ENCODE measurements at places on chromosomes 12 and 14.

- no peak for DNase-seq
Measured at GRCh38 chr14:69931960-69932359, 52.7 kb downstream of the SMOC1 start.

DNA sequence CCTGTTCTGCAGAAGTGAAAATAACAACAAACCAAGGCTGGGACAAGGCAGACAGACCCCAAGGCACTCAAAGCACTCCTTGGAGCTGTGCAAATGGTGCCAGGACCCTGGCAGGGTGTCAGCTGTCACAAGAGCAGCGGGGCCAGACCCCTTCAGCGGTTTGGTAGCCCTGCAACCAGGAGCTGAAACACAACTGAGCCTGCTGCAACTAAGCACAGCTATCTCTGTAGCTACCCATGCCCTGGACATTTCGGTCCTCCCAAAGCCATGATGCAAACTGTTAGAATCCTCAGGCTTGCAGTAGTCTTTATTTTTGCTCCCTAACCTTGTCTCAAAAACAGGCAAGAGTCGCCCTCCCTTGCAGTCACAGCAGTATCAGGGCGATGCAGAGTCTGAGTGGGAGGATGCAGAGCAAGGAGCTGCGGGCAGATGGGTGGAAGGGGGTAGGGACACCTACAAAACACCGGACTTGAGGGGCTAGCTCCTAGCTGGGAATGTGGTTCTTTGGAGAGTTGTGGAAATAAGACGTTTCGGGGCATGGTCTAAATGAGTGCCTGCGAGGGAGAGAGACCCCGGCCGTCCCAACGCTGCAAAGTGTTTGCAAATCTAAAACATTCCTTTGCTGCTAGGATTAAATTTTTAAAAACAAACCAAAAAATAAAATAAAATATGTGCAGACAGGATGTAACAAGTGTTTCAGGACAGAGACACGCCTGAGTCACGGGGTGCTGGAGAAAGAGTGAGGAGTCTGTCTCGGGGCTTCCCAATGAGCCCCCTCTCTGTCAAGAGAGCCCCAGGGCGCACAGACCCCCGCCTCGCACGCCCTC is 1.0 kb downstream of the NUAK1 start:
- DNase-seq = no peak

DNA sequence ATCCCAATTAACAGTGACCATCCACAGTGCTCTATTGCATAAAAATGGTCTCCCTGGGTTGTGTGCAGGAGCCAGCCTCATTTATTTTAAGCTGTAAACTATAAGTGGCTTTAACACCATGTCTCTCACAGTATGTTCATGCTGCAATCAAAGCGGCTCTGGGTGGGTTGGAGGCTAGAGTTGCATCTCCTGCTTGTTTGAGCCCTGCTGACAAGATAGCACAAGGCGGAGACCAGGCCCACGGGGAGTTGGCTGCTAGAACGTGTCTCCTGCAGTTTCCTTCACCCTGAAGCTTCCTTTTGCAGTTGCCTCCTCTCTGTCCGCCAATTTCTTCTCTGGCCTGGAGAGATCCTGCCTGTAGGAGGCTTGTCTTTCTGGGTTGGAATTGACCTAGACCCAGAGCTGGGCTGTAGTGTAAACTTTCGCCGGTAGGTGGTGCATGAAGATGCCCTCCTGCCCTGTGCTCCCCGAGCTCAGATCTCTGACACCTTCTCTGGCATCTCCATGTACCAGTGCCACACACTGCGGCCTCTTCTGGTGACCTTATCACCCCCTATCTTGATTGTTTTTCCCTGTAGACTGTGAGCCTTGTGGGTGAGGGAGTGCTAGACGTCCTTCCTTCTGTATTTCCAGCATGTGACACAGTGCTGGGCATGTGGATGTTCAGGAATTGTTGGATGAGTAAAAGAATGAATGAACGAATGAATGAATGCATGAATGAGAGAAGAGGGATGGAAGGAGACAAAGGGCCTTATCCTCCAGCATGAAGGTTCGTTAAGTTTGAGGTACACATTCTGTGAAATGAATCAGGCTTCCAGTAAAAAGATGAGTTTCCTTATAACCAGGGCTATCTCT is 10.4 kb downstream of the OTUB2 start:
- DNase-seq = peak; percentile 84

DNA sequence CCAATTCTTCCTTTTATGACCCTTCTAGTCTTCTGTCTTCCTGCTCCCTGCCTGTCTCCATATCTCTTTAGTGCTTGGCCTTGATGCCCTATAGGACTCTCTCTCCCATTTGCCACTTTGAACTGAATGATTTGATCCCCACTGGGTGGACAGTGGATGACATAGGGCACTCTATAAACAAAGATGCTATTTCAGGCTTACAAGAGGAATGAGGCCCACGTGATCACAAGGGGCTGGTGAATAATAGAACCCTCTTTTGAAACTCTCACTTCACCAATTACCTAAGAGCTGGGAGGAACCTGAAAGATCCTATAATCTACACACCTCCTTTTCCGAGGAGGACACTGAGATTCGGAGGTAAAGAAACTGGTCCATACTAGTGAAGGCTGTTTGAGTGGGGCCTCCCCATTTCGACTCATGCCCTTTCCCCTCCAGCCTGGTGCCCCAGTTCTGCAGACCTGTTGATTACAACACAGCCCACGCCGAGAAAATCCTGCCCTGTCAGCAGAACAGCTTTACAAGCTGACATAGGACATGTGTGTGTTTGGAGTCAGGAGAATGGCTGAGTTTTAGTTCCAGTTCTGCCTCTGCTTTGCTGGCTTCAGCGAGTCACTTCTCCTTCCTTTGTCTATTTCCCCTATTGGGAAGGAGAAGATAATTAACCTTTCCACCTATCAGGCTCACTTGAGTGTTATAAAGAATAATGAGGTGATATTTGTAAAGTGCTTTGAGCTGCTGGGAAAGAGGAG is 400.3 kb downstream of the ZFP36L1 start:
- no peak for DNase-seq

GRCh38 chr14:49962621-49963020 is 69.7 kb downstream of the ARF6 start:
- peak; percentile 72 for DNase-seq

DNA sequence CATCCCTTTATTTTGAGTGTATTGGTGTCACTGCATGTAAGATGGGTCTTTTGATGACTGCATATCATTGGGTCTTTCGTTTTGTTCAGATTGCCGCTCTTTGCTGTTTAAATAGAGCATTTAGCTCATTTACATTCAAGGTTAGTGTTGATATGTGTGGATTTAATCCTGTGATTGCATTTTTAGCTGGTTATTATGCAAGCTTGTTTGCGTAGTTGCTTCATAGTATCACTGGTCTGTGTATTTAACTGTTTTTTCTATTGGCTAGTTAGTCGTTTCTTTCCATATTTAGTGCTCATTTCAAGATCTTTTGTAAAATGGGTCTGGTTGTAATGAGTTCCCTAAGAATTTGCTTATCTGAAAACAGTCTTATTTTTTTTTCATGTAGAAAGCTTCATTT is 1170.6 kb upstream of the SEL1L start:
- DNase-seq = no peak

- DNase-seq = no peak
Measured at GRCh38 chr12:54044425-54045103, 9.1 kb upstream of the HOXC4 start.

GRCh38 chr12:11891346-11891745 is 179.4 kb upstream of the BCL2L14 start:
- DNase-seq = no peak

DNA sequence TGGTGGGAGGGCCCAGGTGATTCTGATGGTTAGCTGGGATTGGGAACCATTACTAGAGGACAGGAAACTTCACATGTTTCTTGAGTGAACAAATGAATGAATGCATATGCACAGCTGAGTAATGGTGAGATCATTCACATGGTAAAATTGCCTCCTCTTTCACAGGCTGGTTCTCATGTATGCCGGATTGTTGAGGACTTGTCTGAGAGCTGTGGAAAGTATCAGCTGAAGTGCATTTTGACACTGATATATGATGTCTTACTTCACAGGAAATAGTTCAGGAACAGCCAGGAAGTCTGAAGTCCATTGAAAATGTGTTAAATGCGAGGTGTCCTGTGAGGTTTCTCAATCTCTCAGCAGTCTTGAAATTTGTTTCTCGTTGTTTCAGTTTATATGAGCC is 77.6 kb upstream of the DACT1 start:
- DNase-seq = no peak

- DNase-seq = no peak
Measured at GRCh38 chr14:28975084-28975483, 208.5 kb downstream of the FOXG1 start.

GRCh38 chr14:24365600-24366412 is 2.2 kb upstream of the NFATC4 start:
- DNase-seq = peak; percentile 71

- no peak for DNase-seq
Measured at GRCh38 chr12:49332891-49333371, 4.1 kb downstream of the C1QL4 start.

GRCh38 chr14:94451091-94451771 is 1.4 kb downstream of the SERPINA11 start:
- no peak for DNase-seq

DNA sequence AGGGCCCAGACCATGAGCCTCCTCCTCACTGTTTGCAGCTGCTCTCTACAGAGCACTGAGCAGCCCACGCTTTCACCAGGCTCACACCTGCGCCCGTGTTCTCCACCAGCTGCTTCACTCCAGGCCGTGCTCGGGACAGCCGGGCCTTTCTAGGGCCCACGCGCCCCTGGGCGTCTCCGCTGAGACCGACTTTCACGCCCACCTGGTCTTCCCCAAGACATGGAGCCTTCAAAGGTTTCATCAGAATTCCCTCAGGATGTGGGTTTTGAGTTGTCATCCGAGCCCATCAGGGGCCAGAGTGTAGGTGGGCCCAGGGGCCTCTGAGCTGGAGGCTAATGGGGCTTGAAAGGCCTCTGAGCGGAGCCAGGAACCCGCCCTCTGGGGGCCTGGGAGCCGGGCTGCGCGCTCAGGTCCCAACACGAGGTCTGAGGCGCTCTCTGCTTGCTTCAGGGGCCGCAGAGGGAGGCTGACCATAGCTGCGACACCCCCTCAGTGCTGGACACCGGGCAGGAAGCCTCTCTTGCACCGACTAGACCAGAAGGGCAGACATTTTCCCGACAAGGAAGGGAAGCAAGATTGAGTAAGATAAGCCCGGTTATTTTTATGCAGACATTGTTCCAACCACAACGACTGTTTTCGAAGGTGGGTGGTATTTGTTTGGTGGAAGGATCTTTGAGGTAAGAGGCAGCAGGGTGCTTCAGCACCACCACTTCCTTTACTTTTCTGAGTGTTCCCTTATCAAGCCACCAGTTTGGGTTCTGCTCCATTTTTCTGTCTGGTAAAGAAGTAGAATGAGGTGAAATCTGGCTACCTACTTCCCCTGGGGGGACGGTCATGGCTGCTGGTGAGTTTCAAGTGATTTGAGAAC is 125.0 kb upstream of the FUT8 start:
- peak; percentile 81 for DNase-seq

DNA sequence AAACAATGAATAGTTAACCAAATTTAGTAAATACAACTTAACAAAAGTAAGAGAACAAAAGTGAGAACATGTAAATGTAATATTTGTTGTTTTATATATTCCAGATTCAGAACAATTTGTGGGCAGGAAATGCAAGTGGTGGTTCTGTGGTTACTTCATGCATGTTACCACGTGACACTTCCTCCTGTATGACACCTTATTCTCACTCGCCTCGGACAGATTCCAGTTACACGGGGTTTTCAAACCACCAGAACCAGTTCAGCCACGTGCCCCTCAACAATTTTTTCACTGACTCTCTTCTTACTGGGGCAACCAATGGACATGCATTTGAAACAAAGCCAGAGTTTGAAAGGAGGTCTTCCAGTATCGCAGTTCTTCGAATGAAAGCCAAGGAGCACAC is 21.0 kb downstream of the ALX1 start:
- DNase-seq = no peak

DNA sequence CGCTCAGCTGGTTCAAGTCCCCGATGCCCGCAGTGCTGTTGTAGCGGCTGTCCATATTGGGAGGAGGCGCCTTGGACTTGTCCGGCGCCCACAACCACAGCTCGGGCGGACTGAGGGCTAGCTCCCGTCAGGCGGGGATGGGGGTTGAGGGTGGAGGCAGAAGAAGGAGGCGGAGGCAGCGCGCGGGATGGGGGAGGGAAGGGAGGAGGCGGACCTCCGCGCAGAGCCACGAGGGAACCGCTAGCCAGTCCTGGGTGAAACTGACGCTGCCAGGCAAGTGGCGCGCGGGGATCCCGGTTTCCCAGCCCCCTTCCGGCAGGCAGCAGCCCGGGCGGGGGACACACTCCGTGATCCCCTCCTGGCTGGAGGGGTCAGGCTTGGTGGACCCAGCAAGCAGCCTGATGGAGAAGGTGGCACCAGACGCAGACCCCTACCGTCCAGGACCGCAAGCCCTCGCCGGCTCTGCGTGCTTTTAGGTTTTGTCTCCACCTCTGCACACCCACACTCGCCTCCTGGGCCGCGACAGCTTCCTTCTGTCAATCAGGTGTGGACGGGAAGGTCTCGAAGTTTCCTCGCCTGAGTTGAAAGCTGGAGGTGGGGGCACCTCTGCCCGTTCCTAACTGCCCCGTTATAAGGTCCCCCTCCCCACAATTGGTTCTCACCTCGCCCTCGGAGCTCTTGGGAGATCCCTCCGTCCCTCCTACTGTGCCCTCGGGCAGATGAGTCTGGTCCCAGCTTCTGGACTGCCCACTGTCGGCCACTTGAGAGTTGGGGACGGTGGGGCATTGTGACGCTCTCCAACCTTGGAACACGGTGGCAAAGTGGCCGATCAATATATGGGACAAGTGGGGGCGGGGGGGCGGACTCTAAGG is at the start of gene CPNE8:
Gene CPNE8, minus strand, starts transcription at position 112 of the 872 bp plus-strand sequence. Its CDS starts 57 bp downstream, at position 55.
- DNase-seq = peak; percentile 83

DNA sequence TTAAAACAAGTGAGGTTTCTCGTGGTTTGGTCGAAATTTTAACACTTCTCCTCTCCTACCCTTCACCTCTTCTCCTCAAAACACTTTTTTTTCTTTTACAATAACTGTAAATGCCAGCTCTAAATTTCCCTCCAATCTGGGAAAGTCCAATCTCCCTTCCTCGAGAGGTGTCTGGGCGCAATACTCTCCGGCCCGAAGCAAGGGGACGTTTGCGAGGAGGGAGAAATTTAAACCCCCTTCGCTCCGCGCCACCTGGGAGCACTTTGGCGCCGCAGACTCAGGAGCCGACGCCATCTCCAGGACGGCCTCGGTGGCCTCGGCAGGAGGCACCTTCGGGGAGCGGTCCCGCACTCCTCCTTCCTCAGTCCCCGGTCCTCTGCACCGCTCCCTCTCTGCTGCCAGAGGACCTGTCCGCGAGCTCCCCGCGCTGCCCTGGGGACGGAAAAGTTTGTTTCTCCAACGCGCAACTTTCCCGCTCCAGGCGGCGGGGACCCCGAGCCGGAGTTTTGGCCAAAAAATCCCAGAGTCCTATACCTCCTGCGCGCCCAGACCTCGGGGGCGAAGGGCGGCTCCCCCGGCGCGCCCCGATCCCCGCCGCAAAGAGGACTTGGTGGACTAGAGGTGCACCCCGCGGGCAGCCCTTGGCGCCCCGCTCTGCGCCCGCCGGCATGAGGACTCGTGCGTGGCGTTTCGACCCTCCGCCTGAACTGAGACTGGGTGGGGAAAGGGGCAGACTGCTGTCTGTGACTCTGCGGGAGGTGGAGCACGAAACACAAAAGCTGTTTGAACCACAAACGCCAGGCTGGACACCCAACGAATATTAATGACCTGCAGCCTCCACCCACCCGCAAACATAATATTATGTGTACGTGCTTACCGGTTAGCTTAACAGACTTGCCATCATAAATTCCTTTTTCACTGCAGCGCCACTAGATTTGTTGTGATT is 95.2 kb upstream of the HMGA2 start:
- DNase-seq = no peak

GRCh38 chr14:85856430-85856829 is 326.5 kb downstream of the FLRT2 start:
- no peak for DNase-seq

All from GM10248 (cell line).